ENCODE measurements at places on chromosomes 1 and 21.

DNA sequence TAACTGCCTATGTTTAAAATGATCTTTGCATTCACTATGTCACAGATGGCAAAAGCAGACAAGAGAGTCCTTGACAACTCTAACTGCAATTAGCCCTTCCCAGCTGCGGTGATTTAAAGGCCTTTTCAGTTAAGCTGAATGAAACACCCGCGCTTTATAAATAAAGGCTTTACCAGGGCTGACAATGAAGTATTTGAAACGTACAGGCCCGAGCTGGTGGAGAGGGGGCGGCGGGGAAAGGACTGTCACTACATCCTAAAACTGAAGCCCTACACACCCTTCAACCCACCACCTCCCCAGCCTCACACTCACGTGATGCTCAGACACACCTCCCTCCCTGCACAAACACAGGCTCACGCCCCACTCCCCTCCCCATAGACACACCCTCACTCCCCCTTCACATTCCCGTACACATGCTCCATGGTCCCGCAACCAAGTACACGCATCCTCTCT lies 45.5 kb downstream of the GRIK3 start:
- no peak for DNase-seq

DNA sequence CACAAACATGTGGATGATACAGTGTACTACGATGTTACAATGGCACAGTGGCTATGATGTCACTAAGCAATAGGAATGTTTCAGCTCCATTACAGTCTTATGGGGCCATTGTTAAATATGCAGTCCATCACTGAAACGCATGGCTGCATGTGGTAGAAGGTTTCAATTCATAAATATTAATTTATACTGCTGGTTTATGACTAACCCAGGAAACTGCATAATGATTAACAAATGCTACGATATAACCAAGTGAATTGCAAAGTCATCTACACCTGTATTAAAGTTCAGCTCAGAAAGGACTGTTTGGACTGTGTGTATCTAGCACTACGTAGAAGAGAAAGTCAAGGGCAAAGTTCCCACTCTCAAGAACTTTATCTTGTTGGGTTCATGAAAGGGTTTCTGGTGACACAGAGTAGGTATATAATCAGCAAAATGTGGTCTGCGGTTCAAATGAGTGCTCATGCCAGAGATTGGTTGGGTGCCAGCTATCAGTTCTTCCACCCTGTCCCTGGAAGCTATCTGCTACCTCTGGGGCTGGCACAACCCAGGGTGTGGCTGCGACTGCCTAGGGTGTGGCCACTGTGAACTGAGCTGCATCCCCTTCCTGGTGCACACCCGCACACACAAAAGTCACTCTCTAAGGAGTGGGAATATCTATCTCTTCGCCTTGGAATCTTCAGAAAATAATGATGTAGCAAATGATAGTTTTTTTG lies 14.8 kb downstream of the MGST3 start:
- DNase-seq: no peak

GRCh38 chr1:3190256-3191041 lies 121.4 kb downstream of the PRDM16 start:
- DNase-seq: peak; percentile 79

DNA sequence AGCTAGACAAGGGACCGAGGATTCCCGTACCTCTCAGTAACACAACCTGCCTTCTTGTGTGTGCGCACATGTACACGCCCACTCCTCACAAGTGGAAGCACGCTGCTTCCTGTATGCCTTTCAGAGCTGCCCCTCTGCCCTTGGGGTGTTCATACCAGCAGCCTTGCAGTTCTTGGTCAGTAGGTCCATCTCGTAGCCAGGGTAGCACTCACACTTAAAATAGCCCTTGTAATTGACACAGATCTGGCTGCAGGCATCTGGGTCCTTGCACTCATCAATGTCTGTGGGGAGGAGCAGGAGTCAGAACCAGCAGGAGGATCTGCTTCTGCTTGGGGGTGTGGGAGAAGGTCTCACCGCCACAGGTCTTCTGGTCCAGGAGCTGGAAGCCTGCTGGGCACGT lies 32.6 kb upstream of the MAGOH start:
- DNase-seq: no peak

DNA sequence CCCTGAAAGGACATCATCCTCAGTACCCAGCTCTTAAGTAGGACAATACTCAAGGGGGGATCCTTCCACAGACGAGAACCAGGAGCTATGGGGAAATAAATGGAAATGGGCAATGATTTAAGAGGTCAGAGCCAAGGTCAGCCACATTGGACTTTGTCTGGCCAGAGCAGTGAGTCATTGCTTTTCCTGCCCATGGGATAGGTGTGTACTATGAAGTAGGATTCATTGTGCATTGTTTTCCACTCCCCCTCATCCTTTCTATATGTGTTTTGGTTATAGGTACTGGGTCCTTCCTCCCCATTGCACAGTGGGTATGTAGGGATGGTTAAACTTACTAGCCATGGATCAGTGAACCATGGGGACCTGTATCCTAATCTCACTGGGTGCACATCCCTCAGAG lies 328.9 kb upstream of the USP25 start:
- no peak for DNase-seq

GRCh38 chr1:12450090-12450755 lies 167.8 kb downstream of the DHRS3 start:
- no peak for DNase-seq

DNA sequence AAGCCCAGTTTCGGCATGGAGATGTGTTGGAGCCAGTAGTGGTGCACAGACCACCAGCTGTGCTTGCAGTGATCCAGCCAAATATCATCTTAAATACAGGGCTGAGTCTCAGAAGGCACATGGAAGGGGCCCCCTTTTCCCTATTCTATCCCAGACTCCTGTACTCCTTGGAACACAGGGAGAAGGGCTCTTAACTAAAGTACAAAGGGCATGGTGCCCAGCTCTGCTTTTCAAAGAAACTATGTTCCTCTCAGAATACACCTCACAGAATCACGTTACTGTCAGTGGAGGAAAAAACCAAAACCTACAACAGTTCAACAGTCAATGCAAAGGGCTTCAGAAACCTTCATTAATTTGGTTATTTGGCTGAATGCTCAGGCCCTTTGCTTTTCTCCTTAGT lies 180.6 kb upstream of the C1orf105 start:
- no peak for DNase-seq

- no peak for DNase-seq
These were observed 15.1 kb downstream of the SIPA1L2 start for GRCh38 chr1:232614811-232615210.

DNA sequence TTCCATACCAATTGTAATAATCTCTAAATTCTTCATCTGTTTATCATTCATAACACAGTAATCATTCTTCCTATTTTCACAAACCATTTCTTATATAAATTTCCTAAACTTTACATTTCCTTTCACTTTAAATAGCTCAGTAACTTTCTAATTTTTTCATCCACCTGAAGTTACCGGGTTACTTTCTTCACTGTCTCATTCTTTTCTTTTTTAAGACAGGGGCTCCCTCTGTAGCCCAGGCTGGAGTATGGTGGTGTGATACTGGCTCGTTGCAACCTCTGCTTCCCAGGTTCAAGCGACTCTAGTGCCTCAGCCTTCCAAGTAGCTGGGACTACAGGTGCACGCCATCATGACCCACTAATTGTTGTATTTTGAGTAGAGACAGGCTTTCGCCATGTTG lies 41.3 kb downstream of the RERE start:
- DNase-seq: no peak

DNA sequence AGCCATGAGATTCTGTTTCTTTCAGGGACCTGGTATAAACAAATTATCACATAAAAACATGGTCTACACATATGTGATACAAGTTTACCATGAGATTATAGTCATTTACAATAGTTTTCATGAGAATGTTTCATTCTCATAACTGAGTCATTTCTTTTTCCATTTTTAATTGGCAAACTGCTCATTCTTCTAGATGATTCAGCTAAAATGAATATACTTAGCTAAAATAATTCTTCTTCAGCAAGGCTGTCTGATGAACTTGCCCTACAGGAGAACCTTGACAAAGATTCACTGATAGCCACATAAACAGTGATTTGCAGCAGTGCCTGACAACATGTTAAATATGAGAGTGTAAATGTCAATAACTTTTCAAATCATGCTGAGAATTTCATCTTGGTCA lies 253.2 kb downstream of the FMN2 start:
- no peak for DNase-seq

DNA sequence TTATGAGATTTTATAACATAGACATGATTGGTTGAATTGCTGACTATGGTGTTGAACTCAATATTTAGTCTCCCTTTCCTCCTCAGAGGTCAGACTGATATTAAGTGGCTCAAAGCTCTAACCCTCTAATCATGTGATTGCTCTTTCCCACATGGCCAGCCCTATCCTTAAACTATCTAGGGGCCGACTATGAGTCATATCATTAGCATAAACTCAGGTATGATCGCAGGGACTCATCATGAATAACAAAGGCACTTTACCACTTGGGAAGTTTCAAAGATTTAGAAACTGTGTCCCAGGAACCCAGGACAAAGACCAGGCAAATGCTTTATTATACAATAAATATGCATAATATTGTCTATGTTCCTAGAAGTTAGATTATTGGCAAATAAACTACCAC lies 894.6 kb upstream of the NEGR1 start:
- DNase-seq: peak; percentile 13

- DNase-seq: no peak
These were observed 9.3 kb downstream of the KCNA10 start for GRCh38 chr1:110509655-110510054.

- DNase-seq: peak; percentile 73
These were observed 673 bp downstream of the PIK3C2B start for GRCh38 chr1:204493984-204494280.

GRCh38 chr1:157353546-157353945 lies 198.8 kb downstream of the FCRL5 start:
- DNase-seq: no peak

DNA sequence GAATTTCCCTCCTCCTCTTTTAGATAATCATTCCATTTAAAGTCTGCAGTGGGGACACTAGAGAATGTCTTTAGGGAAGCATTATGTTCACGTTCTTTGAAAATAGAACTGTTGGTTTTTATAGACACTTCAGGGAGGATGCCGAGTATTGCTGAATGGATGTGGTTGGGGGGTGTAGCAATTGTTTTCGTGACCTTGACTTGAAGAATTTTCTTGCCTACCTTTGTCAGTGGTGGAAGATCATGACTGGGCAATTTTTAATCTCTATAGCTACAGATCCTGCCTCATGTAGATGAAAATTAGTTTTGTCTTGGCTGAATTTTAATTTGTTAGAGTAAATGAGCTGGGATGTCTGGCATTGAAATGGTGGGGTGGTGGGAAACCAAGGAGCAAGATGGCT lies 3.8 kb downstream of the SMG7 start:
- no peak for DNase-seq

DNA sequence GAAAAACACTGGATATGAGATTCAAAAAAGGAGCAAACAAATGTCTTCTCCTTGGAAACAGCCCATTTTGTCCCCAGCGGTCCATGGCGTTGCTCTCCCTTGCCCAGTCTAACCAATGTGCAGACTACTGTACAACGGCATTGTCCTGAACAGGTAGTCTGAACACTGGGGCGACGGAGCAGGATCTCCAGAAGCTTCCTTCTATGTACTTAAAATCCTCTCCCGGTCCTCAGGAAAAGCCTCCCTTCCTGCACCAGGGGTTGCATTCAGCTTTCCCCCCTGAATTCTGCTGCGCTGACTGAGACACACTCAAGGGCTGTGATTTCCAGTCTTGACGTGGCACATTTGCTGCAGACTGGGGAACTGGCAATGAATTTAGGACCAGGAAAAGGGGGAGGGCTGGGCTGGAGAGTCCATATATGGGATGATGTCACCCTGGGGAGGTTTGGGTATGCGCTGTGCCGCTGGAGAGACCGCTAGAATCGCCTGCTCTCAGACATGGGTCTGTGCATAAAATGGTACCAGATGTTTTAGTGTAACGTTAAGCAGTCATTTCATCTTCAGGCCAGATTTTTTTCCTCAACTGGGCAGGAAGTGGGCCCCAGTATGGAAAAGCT lies 275.9 kb upstream of the C1orf105 start:
- no peak for DNase-seq

DNA sequence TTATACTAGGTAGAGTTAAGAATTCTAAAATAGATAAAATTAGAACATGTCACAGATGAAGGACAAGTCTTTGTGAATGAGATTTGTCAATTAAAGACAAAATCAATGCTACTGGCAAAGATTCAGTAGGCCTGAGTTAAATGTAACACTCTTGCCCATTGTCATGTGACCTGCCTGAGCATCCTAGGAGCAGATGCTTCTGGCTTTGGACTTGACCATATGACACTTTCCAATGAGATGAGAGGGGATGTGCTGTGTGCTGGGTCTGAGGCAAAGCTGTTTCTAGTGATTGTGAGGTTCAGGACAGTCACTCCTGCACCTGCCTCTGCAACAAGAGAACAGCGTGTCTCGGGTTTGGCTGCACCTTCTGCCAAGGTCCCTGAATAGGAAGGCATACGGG lies 144.9 kb downstream of the HIVEP3 start:
- DNase-seq: no peak

DNA sequence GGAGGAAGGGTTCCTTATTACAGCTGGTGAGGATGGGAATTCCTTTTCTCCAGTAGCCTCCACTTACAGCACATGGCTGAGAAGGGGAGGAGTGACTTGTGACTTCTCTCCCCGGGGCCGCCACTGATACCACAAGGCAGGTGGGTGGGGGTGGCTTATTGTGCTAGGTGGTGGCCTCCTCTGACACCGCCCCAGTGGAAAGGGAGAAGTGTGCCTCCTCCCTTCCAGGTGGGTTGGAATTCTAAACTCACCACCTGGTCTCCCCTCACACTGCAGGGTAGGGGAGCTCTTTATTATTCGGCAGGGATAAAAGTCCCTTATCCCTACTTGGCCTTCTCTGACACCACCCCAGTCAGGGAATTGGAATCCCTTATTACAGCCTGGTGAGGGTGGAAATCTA lies 89.5 kb downstream of the CCDC30 start:
- peak; percentile 28 for DNase-seq

GRCh38 chr1:229557200-229557850 lies 1.2 kb downstream of the ABCB10 start:
- DNase-seq: no peak

DNA sequence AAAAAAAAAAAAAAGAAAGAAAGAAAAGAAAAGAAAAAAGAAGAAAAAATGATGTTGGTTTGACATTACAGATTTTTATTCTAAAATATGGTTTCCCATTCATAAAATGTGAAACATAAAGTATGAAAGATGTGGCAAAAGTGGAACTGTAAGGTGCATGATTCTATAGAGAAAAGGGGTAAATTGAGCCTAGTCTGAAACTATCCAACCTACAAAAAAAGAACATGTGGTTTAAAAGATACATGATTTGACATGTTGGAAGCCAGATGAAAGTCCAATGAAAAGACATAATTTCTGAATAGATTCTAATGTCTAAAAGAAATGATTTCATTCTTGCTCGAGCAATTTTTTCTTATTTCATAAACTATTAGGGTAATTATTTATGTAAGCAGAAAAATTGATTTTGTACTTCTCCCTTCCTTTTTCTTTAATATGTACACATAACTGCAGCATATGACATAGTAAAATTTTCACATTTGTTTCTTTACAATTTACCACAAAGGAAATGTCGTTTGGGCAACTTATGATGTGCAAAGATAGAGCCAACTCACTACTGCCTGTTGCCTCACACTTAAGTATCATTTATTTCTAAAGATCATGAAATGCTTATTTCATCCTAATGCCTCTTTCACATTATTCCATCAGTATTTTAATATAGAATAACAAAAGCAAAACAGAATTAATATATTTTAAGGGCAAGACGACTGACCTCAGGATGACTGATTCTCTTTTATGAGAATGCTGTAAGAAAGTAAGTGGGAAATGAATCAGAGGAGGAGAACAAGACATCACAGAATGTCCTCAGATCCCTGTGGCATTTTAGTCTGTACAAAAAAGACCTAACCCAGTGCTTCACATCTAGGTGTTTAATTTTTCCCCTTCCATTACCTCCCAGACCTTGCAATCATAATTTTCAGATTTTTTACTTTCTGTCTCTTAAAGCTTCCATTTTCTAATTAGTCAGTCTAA lies 165.8 kb upstream of the HMCN1 start:
- no peak for DNase-seq
